ENCODE measurements at places on chromosomes 16 and 17.

GRCh38 chr17:10041287-10041612, 136.2 kb upstream of the RCVRN start:
- no peak for DNase-seq

DNA sequence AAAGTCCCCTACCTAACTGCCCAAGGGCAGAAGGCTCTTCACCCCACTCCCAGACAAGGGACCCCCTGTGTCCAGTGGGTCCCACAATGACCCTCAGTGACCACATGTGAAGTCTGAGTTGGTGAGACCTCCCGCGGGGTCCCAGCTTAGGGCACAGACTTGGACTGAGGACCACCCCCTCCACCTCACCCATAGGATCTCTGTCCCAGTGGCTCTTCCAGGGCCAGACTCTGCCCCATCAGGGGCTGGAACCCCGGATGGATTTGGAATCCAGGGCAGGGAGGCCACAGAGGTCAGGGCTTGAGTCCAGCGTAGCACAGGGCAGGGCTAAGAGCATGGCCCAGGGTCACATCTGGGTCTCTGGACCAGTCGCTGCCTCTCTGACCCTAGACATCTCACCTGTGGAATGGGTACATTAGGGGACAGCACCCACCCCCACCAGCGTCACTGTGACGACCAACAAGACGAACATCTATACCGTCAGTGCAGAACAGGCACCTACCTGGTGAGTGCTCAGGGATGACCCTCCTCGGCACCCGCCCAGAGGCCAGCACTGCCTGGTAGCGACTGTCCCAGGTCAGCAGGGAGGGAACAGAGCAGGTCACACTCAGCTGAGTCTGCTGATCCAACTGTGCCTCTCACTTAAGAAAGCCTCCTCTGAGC, 37.7 kb downstream of the TNFRSF13B start:
- DNase-seq: no peak

DNA sequence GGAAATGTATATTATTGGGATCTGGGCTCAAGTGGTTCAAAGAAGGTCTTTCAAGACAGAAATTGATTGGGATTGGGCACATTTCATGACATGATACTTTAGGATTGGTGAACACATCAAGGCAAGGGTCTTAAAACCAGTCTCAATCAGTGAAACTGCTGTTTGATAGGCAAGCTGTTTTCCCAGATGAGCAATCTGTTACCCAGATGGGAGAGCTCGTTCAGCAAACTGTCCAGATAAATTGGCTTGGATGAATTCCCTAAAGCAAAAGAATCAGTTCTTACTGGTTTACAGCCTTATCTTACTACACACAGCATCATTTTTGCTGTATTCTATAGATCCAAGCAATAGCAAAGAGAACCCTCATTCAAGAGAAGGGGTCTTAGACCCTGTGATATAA, 31.0 kb upstream of the CNEP1R1 start:
- DNase-seq: no peak

GRCh38 chr16:57372372-57373116, at the start of gene CX3CL1:
TSS of gene CX3CL1 (plus strand) at chr16:57372490. CDS start at chr16:57372569, 79 bp downstream.
- peak; percentile 67 for DNase-seq

GRCh38 chr17:29705386-29705785, 82.7 kb upstream of the CORO6 start:
- DNase-seq: no peak

DNA sequence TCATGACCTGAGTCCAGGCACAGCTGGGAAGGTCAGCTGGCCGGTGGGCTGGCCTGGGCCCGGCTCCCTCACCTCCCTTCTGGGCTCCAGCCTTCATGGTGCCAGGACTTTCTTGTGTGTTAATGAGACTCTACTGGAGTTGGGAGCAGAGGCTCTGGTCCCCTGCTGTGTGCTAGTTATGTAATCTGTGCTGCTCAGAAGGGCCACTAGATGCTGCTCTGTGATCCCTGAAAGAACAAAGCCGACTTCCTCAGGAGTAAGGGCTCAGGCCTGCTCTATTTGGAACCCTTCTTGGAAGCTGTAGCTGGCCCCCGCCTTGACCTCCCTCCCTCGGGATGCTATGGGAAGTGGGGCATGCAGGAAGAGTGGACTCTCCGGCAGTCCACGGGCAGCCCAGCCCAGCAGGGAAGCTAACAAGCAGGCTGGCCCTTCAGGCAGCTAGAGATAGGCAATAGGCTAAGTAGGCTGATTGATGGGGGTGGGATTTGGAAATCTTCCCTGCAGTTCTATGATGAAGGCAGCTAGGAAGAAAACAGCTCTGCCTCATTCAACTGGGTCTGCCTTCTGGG, 3.3 kb upstream of the CDK5R1 start:
- peak; percentile 67 for DNase-seq

DNA sequence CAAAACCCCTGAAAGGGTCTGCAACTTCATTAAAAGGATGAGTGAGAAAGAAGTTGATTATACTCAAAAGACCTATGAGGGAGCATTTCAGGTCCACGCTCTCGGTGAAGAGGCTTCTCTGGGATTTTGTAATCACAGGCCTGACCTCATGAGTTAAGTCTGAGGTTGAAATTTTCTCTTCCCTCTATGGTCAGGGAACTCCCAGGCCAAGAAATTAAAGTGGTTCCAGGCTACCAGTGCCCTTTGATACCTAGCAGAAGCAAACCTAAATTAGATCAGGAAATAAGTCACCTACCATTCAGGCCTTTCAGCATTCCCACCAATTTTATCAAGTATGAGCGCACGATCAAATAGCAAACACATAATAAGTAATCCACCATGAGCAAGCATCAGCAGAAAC, 27.9 kb downstream of the MBTD1 start:
- no peak for DNase-seq

DNA sequence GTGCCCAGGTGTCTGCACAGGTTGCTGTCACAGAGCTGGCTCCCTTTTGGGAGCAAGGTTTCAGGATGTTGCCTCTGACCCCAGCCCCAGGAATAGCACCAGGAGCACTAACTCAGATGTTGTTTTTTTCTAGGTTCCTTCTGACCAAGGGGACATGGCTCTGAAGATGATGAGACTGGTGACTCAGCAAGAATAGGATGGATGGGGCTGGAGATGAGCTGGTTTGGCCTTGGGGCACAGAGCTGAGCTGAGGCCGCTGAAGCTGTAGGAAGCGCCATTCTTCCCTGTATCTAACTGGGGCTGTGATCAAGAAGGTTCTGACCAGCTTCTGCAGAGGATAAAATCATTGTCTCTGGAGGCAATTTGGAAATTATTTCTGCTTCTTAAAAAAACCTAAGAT, 28.1 kb downstream of the SCPEP1 start:
- no peak for DNase-seq

GRCh38 chr16:82481455-82481854, 145.3 kb upstream of the CDH13 start:
- DNase-seq: no peak

DNA sequence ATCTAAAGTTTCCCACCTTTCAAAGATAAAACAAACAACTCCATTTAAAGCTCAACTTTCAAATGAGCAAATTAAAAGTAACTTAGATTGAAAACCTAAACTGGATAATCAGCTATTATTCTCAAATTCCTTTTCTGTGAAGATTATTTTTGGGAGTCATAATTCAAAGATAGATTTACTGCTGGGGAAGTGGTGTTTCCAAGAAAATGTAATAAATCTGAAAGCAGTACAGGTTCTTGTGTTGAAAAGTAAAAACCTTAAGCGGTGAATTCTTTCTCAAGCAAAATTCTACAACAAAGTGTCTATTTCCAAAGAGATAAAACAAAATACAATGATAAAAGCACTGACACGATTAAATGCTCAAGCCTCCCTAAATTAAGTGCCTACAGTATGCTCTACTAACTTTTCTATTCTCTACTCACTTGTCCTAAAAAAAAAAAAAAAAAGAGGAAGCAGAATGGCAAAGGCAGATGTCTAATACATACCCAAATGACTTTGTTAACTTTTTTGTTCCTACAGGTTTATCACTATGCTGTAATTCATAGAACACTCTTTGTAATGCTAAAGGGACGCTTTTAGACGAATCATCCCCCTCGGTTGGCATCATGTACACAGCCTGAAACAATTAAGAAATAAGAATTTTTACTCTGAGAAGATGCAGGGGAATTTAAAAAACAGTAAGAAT, 34.5 kb downstream of the LITAFD start:
- no peak for DNase-seq

- DNase-seq: no peak
These were observed 119.1 kb upstream of the SMURF2 start for GRCh38 chr17:64781014-64781756.

DNA sequence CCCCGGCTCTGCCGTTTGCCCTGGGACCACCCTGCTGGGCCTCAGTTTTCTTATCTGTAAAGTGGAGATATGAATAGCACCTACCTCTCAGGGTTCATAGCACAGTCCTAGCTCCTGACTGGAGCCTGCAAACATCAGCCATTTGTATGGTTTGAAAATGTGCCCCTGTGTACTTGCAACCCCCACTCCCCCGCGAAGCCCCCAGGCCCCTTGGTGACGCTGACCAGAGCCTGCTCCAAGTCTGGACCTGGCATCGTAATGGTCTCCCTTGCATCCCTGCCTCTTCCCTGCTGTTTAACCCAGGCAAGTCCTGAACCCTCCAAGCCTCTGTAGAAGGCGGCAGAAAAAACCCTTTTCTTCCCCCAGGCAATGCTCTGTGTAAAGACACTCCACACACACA, 128.0 kb downstream of the IRF8 start:
- no peak for DNase-seq
